Right kidney (tissue), 9 donors: ENCODE measurements at places on chromosomes 3 and 15.

DNA sequence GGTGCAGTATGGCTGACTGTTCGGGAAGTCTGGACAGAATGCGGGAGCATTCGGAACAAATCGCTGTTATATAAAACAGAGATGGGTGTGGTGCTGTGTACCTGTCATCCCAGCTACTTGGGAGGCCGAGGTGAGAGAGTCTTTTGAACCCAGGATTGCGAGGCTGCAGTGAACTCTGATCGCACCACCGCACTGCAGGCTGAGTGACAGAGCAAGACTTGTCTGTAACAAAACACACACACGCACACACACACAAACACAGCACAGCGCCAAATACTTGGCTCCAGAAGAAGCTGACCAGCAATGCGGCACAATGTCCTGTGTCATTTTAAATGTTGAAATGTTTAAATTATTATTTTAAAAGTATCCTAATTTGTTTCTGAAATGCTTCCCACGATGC, 12.6 kb downstream of the RFTN1 start:
- DNase-seq = no peak

DNA sequence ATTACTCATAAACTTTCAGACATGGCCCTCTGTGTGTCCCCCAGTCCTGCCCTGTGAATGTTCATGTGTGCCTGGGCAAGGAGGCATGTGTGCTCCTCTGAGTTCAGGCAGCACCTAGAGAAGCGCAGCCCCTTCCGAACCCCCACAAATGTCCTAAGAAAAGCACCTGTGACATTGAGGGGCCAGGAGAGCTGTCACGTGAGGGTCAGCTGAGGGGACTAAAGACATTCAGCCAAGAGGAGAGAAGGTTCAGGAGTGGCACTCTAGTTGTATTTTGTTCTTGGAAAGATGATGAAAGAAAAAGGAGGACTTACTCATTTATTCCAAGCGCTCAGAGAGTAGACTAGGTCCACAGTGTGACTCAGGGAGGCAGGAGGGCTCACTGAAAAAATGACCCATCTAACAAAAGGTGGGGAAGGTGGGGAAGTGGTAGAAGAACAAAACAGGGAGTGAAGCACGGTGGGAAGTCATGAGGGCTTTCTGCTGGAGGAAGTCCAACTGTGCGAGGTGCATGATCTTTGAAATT, 28.1 kb upstream of the ELP6 start:
- no peak for DNase-seq

DNA sequence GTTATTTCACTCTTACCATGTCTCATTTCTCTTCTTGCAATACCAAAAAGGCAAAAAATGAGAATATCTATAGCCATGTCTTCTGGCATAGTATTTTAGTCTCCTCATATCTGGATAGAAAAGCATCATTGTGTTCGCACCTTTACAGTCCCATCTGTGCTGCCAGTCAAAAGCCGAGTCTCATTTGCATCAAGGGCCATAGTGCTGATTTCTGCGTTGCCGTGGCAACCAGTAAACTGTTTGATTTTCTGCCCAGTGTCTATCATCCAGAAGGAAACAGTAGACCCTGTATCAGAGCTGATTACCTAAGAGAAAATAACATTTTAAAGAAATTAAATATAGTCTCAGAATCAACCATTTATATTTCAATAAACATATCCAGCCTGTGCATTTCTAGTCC, 86.1 kb upstream of the SERPINI2 start:
- no peak for DNase-seq

- no peak for DNase-seq
These were observed 50.8 kb downstream of the CLDN18 start for GRCh38 chr3:138060792-138061191.

- DNase-seq = no peak
These were observed 2.9 kb upstream of the TM4SF19 start for GRCh38 chr3:196341137-196341536.

GRCh38 chr3:66797889-66798560, 200.1 kb upstream of the KBTBD8 start:
- peak; percentile 66 for DNase-seq

DNA sequence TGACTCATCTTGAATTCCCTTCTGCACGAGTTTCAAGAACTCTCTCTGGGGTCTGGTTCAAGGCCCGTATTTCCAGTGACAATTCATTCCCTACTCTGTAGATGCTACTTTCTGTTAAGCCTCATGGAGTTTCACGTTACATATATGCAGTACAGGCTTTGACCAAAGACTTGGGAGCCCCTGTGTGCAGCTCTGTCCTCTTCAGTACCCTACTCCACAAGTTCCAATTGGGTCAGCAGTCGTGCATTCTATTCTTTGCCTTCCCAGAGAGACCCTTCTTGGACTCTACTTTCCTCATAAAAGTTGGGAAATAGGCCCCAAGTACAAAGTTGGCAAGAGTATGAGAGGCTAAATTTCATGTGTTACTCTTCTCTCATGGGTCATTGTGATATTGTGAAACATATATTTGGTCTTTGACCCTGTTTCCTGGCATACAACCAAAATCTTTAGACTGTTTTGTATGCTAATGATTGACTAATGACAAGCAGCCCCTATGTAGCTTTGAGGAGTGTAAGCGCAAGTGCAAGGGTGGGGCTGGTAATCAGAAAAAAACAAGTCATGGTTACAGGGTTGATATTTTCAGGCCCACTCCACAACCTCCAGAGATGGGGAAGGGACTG, 15.0 kb upstream of the CCDC50 start:
- DNase-seq = no peak

DNA sequence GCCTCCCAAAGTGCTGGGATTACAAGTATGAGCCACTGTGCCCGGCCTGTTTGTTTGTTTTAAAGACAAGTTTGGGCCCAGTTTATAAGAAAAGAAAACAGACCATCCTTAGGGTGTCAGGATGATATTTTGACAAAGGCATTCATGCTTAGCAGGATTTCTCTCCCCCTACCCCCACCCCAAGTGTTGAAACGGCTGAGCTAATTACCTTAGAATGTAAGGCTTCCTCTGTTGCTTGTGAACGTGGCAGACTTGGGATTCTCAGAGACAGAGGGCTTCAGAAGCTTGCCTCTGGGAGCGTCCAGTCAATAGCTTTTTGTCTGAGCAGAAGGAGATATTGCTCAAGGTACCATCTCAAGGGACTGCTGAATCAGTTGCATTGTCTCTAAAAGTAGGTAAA, 24.0 kb downstream of the FLNB start:
- no peak for DNase-seq
